ENCODE measurements at places on chromosomes 5 and 9.

DNA sequence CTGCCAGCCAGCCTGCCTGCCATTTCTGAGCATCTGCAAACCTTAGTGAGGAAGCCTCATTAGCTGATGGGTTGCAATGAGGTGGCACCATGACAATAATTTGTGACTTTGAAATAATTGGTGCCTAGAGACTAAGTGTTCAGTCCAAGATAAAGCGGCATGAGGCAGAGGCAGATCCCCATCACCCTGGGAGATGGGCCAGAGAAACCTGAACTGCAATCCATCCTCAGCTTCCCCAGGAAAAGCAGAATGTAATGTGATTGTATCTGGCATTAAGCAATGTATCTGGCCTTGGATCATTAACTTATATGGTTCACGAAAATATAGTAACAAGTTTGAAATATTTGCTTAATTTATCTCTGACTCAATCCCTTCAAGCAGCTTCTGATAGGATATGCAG is 101.0 kb downstream of the SPOCK1 start:
- DNase-seq = no peak

DNA sequence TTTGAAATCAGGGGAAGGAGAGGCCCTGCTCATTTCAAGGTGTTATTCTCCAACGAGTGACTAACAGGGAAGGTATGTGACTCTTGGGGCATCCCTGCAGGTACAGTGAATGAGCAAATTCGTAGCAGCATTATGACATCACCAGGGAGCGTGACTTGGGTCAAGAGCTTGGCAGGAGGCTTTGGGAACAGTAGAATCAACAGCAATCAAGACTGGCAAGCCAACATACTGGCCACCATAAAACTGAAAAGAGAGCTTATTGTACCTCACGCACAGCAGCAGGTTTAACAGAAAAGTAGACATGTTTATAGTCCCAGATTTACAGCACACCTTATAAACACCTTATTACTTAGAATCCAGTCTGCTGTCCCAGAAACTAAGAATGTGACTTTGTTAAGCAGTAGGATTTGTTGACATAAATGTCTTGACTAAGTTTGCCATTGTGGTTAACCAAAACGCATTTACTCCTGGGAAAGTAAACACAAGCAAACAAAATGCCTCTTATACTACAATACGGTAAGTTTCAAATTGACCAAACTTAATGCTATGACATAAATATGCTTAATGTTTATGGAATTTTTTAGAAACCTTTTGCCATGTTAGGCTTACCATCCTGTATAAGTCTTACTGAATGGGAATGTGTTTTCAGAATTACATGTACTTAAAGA is 297.8 kb downstream of the NPR3 start:
- DNase-seq = no peak

DNA sequence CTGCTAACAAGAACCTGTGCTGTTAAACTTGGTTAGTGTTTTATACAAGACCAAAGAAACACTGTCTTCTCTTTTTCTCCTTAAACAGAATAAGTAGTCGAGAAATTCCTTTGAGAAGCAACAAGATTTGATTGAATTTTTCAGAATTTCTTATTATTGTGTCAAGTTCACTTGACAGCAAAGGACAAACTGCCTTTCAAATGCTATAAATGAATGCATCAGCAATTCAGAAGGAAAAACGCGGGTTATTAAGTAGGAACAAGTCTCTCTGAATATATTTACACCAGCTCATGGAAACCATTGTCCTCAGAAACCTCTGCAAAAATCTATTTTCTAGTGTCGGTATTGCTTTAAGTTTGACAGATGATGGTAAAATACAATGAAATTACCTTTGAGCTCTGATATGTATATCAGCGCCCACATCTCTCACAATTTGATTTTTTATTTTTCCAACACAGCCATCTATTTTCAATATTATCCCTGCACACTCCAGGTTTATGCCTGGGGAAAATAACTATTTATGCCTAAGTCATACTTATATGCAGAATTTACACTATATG is 4.4 kb downstream of the ATP10B start:
- DNase-seq = no peak

GRCh38 chr9:133823189-133824105 is 85.3 kb upstream of the SARDH start:
- DNase-seq = peak; percentile 67

DNA sequence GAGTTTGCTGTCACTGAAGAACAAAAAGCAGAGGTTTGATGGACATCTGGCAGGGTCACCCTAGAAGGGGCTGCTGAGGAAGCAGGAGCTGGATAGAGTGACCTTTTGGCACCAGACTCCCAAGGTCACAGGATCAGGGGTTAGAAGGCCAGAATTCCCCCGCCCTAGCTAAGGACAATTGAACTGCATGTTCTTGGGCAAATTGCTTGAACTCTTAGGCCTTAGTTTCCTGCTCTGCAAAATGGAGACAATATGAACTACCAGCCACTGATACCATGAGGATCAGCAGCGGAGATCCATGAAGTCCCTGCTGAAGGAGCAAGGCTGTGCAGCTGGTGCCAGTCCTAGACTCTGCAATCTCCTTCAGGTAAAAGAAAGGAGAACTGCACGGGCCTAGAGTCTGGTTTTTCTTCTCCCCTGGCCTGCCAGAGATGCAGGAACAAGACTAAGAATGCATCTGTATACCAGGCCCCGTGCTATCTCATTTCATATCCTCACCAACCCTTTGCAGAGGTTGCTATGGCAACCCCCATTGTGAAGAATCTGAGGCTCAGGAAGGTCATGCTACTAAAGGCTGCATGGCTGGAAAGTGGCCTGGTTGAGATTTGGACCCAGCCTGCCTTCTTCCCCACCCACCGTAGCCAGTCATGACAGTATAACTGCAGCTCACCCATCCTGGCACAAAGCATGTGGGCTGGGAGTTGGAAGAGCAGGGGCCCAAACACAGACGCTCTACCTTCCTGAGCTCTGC is 33.7 kb downstream of the CAMK2A start:
- DNase-seq = no peak

DNA sequence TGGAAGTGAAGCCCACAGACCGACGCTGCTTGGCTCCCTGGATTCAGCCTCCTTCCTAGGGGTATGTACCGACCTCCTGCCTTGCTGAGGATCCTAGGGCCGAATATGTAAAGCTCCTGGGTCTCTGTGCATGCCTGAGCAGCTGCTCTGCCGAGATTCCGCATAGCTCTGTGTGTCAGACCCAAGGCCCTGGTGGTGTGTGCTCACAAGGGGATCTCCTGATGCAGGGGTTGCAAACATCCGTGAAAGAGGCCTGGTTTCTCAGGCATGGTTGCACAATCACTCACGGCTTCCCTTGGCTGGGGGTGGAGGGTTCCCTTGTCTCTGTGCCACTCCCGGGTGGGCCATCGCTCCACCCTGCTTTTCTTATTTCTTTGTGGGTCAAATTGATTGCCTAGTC is 19.9 kb upstream of the SVEP1 start:
- peak; percentile 67 for DNase-seq

DNA sequence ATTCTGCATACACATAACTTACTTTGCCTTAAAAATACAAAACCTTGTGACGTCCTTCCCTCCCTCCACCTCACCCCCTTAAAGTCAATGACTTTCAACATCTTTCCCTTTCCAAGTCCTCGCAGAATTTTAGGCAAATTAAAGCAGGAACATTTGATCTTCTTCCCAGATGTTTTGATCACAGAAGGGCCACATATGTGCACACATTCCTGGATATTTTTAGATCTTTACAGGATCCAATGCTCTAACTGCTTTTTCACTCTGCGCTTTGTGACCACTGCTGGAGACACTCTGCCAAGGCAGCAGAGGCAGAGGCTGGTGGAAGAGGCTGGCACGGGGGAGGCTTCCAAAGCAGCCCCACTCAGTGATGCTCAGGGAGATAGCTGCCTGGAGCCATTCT is 130.7 kb downstream of the SEC61B start:
- DNase-seq = no peak

- no peak for DNase-seq
These were observed 88.2 kb upstream of the FAM174A start for GRCh38 chr5:100446879-100447430.

DNA sequence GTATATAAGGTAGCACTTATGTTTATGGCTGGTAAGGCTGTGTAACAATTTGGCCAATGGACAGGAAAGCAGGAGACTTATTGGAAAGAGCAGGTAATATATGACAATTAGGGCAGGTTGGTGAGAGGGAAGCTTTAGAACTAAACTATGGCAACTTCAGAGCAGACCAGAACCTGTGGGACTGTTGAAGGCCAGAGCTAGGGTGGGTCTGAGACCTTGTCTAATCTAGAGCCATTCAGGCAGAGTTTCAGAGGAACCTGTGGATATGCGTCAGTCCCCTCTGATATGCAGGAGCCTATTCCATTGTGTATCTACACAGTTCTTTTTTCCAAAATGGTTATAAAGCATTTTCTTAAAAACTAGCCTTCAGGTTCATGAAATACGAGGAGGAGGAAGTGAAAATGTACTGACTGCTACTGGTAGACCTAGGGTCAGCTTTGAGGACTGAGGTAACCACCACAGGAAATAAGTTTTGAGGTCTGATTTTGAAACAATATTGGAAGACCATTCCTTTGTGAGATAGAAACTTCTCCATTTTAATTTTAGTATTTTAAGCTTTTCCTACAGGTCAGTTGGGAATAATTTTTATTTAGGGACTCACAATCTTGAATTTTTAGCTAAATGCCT is 37.6 kb downstream of the ELL2 start:
- DNase-seq = peak; percentile 60

DNA sequence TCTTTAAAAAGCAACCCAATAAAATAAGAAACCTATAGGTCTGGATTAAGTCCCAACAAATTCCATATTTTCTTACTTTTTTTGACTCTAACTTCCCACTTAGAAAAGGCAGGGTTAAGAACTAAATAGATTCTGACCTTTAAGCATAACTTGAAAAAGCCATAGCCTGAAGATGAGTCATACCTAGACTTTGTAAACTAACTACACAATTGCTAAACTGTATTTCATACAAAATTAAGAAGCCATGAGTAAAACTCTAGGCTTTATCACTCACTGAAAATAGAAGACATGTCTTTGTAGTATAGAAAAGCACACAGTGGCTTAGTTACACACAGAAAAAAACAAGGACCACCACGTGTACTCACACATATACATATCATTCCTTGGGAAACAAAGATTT is 51.5 kb downstream of the MLLT3 start:
- peak; percentile 51 for DNase-seq

GRCh38 chr5:118653872-118654271 is 334.5 kb downstream of the DTWD2 start:
- no peak for DNase-seq

GRCh38 chr5:137575847-137576246 is 76.7 kb upstream of the SPOCK1 start:
- peak; percentile 81 for DNase-seq

GRCh38 chr5:155147222-155147621 is 133.7 kb downstream of the KIF4B start:
- DNase-seq = peak; percentile 6

DNA sequence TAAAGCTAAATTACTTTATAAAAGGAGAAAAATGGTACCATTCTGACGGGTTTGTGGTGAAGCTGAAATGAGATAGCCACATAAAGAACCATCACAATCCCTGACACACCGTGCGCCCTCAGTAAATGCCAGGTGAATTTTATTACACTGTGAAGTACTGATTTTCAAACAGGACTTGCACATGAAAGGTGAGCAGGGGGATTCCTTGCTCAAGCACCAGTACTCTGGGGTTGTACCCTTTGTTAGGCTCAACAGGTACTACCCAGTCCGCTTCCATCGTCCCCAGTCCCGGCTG is 419 bp upstream of the RABGAP1 start:
- DNase-seq = no peak

DNA sequence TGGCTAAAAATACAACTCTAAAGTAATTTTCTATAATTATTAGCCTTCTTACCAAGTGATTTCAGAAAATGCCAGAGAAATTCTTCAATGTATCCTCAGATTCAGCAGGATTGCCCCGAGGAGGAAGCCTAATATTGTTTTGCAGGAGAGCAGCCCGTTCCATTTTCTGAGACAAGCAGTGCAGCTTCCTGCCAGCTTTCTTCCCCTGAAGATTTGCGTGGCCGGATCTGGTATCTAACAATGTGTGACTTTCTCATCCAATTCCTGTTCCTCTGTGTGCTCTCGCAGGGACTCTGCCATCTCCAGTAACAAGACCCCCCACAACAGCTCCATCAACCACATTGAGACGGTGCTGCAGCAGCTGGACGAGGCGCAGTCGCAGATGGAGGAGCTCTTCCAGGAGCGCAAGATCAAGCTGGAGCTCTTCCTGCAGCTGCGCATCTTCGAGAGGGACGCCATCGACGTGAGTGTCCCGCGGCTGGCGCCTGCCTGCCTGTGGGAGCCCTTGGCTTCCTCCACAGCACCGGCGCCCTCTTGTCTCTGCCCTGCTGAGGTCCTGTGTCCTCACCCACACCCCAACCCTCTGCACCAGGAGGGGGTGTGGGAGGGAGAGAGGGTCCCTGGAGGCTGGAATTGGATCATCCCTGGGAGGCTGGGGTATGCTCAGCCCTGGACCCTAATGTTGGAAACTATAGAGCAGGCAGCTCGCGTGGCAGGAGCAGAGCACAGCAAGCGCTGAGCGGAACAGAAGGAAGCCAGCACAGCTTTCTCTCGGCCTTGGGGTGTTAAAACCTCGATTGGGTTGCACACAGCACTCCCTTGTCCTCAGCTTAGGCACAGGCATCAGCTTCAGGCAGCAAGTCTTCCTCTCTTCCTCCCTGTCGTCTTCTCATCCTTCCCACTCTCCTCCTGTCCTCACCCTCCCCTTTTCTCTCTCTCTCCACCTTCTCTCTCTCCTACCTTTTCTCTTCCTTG is 216.2 kb downstream of the TRIO start:
- DNase-seq = no peak

- no peak for DNase-seq
These were observed 178.6 kb downstream of the FGF18 start for GRCh38 chr5:171597946-171598640.

DNA sequence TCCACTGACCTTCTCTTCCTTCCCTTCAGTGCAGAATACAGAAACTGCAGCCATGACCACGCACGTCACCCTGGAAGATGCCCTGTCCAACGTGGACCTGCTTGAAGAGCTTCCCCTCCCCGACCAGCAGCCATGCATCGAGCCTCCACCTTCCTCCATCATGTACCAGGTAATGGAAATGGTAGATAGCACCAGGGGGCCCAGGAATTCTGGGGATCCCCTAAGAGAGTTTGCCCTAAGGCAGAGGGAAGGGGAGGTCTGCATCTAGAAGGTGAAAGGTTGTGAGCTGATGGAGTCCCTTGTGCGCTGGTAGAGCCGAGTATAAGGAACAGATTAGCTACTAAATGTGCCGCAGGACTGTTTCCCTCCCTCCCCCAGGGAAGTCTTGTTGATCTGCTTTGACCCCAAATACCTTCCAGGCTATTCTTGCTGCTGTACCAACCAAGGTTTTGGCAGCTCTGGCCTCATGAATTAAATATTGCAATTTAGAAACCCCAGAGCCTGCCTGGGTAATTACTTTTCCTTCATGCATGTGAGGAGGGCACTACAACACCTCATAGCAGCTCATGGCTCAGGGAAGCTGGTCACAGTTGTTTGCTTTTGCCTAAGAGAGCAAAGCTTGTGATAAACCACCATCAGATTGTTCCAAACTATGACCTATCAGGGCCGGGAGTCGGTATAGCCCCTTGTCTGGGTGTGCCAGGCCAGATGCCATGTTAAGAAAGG is 19.6 kb downstream of the CYFIP2 start:
- DNase-seq = no peak

Data from suppressor macrophage (primary cell).